ENCODE measurements at places on chromosomes 7 and 10.

- DNase-seq: no peak
These were observed 30.3 kb downstream of the BCAP29 start for GRCh38 chr7:107610323-107610722.

DNA sequence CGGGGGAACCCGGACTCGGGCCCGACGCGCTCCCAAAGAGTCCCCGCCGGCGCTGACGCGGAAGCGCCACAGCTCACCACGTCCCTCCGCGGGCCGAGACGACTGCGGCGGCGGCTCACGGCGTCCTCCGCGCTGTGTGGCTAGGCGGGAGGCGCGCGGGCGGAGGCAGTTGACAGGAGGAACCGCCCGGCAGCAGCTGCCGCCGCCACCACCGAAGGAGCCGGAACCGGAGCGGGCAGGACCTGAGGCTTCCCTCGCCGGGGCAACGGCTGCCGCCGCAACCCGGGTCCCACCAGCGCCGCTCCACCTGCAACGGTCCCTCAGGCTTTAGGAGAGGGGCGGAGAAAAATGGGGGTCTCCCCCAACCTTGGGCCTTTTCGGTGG is 334 bp downstream of the ZNF800 start:
- peak; percentile 73 for DNase-seq

DNA sequence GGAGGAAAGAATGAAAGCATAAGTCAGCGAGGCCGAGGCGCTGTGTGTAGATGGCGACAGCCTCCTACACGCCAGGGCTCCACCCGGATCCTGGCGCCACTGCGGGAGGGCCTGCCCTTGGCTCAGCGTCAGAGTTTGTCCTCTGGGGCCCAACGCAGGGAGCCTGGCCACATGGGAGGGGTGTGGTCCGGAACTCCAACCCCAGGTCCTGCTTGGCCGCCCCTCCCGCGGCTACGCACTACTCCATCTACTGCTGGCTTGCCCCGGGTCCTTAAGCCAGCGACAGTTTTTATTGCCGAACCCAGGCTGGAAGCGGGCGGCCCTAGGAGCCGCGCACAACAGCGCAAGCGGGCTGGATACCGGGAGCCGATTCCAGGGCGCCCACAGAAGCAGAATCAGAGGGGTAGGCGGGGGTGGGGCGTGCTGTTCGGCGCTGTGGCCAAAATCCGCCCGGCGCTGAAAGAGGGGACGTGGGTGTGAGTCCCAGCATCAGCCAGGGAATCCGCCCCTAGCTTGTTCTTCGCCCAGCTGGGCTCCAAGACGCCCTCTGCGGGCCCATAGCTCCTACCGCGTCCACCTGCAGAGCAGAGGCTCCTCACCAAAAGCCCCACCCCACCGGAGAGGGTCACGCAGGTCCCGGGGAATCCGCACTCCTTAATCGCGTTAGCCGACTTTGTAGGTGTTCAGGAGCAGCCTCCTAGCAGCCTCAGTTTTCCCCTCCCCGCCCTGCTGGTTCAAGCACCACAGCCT is 4.5 kb downstream of the KAZALD1 start:
- DNase-seq: peak; percentile 76

- no peak for DNase-seq
These were observed 24.6 kb downstream of the JAZF1 start for GRCh38 chr7:28155964-28156363.

GRCh38 chr7:81186691-81187090 is 267.8 kb upstream of the SEMA3C start:
- no peak for DNase-seq

- DNase-seq: no peak
These were observed 38.8 kb upstream of the FAM20C start for GRCh38 chr7:153604-154003.

GRCh38 chr7:74013539-74014272 is 14.3 kb upstream of the ELN start:
- DNase-seq: peak; percentile 54
